ENCODE measurements at places on chromosomes 12 and 14. TPM values are rescaled to one million over a fixed set of nuclear protein-coding genes. Genes with fewer than 3 reads are reported as not detected.

Gene SLC39A9
- total RNA-seq: 114 TPM

Gene KERA
- total RNA-seq: not detected

Gene FSCB
- under 0.01 TPM for total RNA-seq

Gene GUCY2C
- not detected for total RNA-seq

Gene HOMEZ
- total RNA-seq: 6.0 TPM

Gene CERS5
- 40.2 TPM for total RNA-seq

Gene RTL1
- not detected for total RNA-seq

Gene ERBB3
- 1.7 TPM for total RNA-seq

Gene CLMN
- 0.43 TPM for total RNA-seq
